Stimulated activated naive CD4-positive, alpha-beta T cell treated with Interleukin-2 at 50 U/mL for 16 hours (primary cell): ENCODE measurements at places on chromosomes 5 and 9.

DNA sequence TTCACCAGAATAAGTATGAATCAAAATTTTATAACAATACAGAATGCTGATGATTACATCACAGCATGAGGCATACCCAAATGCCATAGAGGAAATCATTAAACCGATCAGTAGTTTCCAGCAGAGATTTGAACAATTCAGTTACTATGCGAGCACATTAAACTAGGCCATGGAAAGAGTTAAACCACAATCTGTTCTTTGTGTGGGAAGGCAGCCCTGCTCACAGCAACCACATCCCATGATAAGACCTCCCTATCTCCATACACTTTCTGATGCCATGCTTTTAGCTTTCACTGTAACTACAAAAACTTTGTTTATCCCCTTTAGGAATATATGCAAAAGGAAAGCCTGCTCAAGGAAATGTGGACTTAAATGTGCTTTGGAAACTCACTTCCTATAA is 4.5 kb downstream of the NFIB start:
- DNase-seq = no peak

DNA sequence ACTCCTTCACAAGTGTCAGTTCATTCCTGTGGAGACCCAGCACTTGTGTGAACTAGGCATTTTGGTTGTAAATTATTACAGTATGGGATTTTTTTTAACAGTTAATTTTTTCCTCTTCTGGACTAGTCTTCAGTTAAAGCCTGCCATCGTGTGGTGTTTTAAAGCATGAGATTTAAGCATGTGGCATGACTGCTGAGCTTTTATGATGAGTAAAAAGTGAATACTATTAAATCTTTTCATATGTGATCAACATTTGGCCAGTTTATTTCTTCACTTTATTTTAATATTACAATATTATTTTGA is 25.0 kb downstream of the LMNB1 start:
- no peak for DNase-seq

DNA sequence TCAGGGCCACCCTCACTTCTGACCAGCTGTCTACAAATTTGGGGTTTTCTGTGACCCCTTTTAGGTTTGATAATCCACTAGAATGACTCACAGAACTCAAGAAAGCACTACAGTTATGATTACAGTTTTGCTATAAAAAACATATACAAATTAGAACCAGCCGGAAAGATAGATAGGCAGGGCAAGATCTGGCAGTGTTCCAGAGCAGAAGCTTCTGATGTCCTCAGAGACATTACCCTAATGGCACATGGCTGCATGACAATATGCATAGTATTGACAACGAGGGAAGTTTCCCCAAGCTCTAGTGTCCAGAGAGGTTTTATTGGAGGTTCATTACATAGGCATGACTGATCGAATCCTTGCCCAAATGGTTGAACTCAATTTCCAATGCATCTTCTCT is 158.1 kb downstream of the RAB3C start:
- DNase-seq = no peak

DNA sequence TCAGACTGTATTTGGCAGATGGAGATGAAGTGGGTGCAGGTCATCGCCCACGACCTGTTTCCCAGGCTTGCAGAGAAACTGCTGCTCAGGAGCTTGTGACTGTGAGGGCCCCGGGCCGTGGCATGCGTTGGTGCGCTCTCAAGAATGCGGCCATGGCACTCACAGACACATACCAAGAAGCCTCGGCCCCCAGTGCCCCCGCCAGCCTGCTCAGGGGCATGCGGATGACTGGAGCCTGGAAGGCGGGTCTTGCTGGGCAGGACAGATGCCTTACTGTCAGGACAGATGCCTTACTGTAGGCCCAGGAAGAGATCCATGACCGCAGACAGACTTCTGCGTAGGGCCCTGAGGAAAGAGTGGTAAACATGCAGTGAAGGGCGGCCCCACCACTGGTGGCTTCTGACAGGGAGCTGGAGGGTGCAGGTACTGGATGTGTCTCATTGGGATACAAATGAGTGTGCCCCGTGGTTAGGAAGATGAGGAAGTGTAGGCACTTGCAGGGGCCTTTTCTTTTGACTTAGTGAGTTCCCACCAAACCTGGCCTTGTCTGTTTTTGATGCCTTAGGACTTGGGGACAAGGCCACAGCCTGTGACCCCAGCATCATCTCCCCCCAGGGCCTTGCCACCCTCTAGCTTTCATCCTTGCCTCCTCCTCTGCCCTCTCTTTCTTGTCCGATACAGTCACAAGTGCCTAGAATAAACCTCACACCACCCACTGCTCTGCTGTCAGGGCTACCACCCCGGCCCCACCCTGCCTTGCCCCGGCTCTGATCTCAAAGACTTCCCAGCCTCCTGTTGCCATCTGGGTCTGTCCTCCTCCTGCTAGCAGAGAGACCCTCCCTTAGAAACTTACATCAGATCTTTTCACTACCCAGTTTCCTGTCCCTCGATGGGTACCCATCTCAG is 68.8 kb upstream of the ABL1 start:
- DNase-seq = no peak

DNA sequence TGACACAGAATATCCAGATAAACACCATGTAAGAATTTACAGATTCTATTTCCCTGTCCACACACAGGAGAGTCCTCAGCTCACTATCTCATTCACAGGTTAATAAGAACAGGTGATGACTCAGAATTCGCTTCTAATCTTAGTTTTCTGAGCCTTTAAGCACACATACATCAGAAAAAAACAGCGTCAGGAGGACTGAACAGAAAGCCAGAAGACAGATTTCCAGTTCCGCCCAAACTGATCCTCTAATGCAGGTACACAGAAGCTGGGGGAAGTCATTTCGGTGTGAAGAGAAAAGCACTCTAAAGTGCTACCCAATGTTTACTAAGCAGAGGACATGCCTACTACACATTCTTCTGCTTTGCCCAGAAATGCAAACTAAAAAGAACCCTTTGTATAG is 1.6 kb downstream of the CEMIP2 start:
- peak; percentile 12 for DNase-seq

DNA sequence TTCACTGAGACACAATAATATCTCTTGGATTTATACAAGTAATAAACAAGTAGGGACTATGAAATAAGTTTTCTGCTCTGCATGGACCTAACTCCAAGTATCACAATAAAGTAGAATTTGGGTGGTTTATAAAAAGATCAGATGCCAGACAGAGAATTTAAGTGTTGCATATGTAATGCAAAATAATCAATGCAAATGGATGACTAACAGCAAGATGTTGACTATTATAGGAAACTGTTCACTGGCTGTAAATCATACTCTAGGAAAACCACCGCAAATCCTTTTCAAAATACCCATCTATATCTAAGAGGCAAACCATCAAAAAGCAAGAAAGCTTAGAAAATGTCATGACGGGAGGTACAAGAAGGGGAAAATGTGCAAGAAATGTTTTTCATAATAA is 539.8 kb upstream of the FAM174A start:
- no peak for DNase-seq

DNA sequence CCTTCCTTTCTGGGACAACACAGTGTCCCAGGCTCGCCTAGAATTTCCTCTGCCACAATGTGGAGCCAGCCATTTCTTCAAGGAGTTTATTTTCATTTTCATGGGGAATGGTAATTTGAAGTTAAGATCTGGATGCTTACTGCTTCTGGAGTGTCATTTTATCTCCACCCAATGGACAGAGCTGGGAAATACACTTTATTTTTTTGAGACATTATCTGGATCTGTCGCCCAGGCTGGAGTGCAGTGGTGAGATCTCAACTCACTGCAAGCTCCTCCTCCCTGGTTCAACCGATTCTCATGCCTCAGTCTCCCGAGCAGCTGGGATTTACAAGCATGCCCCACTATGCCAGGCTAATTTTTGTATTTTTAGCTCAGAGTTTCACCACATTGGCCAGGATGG is 12.7 kb upstream of the THG1L start:
- no peak for DNase-seq

- DNase-seq = peak; percentile 60
Observed at GRCh38 chr9:84296146-84296843, 44.3 kb downstream of the SLC28A3 start.

- DNase-seq = no peak
Observed at GRCh38 chr5:177511181-177511580, 1.6 kb upstream of the DOK3 start.

DNA sequence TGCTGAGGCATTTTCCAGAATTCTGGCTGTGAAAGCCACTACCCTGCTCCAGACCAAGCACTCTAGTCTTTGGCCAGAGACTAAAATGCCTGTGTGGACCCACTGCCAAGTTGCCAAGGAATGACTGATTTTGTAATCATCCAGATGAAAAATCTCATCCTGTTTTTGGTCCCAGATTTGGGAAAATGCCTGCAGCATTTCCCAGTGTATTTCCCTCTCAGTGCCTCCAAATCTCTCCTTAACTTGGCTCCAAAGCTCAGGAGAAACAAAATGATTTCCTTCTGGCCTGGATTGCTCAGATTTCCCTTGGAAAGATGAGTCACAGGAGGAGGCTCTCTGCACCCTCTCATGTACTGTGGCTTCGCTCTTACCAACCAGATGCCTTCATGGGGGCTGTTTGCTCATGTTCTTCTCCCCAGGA is 335.2 kb upstream of the TARS1 start:
- DNase-seq = no peak

DNA sequence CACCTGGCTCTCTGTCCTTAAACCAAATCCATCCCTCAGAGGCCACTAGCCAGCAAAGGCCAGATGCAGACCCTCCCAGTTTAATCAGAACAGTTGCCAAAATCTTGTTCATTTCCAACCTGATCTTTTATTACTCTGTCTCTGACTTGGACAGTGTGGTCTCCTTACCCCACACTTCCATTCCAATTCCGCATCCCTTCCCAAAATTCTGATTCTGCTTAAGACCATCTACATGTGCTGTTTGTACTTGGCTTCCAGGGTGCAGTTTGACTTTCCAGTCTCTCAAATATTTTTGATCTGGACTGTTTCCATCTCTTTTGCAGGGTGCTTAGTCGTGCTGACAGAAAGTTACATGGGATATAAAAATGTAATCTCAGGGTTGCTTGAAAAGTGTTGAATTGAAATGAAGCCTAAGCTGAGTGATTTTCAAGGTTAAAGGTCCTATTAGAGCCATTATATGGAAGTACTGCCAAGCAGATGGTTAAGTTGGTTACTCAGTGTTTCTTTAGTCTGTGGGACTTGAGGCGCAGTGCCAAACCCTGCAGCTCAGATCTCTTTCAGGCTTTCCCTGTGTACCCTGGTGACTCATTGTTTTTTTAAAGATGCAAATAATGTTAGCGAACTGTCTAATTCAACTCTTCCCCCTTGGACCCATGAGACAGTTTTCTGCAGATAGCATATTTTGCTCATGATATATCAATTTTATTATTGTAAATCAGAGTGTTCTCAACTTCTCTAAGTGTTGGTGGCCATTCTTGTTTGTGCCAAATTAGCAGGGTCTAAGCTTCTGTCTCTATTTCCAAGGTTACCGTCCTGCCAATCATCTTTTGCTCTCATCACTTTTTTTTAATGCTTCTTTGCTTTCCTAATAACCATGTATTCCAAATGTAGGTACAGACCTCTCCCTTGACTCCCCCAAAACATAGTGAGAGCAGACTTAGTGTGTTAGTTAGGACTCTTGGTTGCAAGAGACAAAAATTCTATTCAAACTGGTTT is 18.2 kb upstream of the DCP2 start:
- DNase-seq = no peak
